ENCODE measurements at places on chromosomes 6 and 20.

- no peak for DNase-seq
Observed at GRCh38 chr6:16824845-16825685, 63.8 kb upstream of the ATXN1 start.

DNA sequence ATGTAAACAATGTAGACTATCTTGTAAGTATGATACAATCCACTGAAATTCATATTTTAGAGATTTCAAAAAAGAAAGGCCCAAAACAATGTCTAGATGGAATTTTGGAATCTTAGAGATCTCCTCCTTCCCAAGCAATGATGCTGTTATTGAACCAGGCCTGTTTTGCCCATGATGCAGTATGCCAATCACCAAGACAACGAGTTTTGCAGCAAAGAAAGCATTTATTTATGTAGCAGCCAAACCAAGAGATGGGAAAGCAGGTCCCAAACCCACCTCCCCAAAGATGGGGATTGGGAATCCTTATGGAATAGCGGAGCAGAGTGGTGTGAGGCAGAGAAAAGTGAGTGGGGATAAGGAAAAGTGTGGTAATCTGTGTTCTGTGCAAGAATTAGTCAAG, 197.8 kb upstream of the NT5E start:
- no peak for DNase-seq

GRCh38 chr20:33814238-33814712, 3.1 kb downstream of the CHMP4B start:
- DNase-seq, result no peak

GRCh38 chr6:80254716-80255115, 148.2 kb downstream of the BCKDHB start:
- no peak for DNase-seq

- DNase-seq, result no peak
Observed at GRCh38 chr20:41476446-41476845, 109.8 kb upstream of the EMILIN3 start.

- no peak for DNase-seq
Observed at GRCh38 chr20:62362991-62363919, 3.9 kb downstream of the LAMA5 start.

DNA sequence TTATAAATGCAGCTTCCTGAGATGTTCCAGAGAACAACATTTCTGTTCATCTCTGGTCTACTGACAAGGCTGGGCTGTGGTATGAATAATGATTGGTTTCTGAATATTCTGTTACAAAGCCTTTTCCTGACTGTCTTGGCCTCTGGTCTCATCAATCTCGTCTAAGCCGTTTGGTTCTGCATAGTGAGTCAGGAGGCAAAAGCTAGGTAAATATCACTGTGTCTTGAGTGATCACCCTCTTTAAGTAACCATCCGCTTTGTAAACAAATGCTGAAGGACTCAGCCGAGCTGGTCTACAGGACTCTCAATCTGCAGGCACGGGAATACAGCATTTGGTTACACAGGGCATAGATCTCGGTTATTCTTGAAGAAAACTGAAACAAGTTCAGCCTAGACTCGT, 511.9 kb downstream of the KIF16B start:
- DNase-seq, result no peak

GRCh38 chr6:90442366-90442765, 144.5 kb downstream of the MAP3K7 start:
- DNase-seq, result no peak

DNA sequence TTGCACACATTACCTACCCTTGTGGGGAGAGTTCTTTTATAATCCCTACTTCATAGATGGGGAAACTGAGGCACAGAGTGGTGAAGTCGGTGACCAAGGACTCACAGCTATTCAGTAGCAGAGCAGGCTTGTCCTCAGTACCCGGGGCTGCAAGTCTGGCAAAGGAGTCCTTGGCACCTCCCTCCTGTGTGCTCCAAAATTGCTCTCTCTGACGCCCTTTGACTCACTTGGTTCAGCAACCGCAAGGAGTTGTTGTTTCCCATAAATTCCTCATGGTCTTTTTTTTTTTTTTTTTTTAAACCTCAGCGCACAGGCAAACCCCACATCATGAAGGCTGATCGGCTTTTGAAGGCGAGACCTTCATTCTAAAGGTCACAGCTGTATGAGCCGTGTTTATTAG, 143.2 kb downstream of the CEBPB start:
- DNase-seq, result peak; percentile 77

DNA sequence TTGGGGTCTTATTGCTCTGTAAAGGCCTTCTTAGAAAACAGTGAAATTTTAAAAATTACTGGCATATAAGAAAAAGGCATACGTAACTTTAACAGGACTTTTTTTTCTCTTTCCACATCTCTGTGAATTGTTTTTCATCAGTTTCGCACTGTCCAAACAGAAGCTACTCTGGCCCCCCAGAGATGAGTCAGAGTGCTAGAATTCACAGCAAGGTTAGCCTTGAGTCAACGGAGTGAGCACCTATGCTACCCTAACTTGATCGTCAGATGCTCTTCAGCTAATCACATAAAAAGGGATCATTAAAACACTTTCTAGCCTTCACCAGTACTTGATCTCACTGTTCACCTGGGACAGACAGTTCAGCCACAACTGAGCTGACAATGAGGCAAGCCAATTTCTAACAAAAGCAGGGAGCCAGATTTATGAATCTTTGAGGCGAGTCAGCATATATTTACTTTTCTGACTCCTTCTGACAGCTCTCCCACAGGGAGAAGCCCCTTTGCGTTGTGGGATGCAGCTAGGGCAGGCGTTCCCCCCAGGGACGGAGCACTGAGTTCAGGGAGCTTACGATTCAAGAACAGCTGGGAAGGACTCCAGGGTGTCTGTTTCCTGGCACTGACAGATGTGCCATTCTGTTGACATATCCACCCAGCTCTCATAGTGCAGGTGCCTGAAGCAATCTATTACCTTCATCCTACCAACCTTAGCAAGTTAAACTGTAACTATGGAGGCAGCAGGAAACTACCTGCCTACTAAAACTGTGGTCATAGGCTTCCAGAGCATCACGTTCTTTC, 46.4 kb upstream of the SPDEF start:
- peak; percentile 5 for DNase-seq

DNA sequence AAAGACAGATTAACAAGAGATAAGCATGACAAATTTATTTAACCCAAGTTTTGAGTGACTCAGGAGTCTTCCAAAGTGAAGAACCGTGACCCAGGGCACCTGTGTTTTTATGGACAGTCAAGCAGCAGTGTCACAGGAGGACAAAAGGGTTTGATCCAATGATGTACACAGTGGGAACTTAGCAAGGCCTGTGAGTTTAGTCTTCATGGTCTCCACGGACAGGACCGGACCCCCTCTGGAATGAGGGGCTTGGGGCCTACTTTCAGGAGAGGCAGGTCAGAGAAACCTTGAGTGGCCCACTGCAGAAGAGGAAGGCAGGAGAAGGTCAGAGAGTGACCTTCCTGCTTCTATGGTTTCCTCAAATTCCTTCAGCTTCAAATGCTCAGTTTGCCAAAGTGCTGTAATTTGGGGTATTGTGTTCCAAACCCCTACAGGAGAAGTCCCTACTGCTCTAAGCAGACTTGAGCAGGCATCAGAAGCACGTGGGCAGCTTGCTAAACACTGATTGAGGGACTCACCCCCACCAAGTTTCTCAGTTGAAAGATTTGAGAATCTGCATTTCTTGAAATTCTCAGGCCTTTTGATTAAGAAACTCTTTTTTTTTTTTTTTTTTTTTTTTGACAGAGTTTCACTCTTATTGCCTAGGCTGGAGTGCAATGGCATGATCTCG, 26.4 kb upstream of the ZMYND8 start:
- DNase-seq, result no peak

DNA sequence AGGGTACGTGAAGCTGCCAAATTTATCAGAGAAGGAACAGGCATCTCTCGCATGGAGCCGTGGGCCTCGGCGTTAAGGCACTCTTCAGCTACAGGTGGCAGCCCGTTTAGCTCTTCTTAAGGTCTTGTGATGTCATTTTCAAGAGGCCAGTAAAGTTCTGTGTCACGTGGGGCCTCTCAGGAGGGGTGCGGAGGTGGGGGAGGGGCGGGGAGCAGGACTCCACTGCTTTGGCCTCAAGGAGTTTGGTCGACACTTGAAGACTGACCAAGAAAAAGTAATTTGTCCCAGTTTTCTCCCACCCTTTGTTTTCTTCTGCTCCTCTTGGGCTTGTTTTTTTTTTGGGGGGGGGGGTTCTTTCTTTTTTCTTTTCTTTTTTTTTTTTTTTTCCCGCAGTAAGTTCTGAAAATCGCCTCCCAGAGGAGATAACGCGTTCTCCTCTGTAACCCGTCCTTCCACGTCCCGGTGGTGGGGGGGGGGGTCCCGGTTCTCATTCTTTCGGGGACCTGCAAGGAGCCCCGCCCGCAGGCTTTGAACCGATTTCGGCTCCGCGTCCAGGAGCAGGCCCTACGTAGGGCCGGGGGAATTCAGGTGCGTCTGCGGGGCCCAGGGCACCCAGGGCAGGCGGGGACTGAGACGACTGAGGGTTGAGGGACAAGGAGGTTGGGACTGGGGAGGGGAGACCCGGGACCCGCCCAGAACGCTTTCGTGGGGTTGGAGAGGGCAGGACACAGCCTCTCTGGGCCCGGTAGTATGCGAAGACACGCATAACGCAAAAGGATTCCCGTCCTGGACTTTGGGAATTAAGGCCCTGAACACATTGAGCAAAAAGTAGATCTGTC, 26.0 kb downstream of the GPX6 start:
- peak; percentile 79 for DNase-seq

- no peak for DNase-seq
Observed at GRCh38 chr20:20498076-20498861, 130.4 kb downstream of the INSM1 start.

- no peak for DNase-seq
Observed at GRCh38 chr6:53399027-53399344, 50.2 kb upstream of the ELOVL5 start.

GRCh38 chr20:44961011-44961869, 1.0 kb upstream of the TOMM34 start:
- DNase-seq, result no peak

Measured in brain microvascular endothelial cell (primary cell).